ENCODE measurements at places on chromosomes 11 and 22.

- no peak for DNase-seq
Measured at GRCh38 chr22:47997612-47998011, 1235.2 kb downstream of the TBC1D22A start.

- no peak for DNase-seq
Measured at GRCh38 chr22:21712751-21713427, 22.7 kb downstream of the YPEL1 start.

DNA sequence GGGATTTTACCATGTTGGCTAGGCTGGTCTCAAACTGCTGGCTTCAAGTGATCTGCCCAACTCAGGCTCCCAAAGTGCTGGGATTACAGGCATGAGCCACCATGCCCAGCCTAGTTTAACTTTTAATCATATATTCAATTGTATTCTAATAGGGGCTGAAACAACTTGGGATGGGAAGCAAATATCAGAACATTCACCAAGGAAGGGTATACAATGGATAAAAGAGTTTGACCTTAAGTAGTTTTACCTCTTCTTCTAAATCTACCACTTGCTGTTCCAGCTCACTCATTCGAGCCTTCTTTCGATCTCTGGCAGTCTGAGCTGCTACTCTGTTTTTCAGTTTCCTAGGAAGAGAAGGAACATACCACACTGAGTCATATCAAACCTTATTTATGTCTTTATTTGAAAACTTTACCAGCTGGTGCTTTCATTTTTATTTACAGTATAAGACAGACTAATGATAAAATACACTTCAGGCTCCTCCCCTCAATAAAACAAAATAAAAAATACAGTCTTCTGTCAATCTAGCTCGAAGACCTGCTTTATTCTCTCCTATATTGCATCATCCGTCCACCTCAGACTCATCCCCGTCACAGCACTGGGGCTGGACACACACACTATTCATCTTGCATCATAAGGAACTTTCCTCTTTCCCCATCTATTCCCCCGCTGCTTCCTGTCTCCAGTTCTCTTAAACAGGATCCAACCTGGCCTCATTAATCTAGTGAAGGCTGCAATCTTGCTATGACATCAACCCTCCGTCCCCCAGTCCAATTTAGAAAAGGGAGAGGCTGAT is 1.4 kb downstream of the XBP1 start:
- no peak for DNase-seq

GRCh38 chr11:76240161-76240540 is 33.8 kb upstream of the WNT11 start:
- DNase-seq: no peak

DNA sequence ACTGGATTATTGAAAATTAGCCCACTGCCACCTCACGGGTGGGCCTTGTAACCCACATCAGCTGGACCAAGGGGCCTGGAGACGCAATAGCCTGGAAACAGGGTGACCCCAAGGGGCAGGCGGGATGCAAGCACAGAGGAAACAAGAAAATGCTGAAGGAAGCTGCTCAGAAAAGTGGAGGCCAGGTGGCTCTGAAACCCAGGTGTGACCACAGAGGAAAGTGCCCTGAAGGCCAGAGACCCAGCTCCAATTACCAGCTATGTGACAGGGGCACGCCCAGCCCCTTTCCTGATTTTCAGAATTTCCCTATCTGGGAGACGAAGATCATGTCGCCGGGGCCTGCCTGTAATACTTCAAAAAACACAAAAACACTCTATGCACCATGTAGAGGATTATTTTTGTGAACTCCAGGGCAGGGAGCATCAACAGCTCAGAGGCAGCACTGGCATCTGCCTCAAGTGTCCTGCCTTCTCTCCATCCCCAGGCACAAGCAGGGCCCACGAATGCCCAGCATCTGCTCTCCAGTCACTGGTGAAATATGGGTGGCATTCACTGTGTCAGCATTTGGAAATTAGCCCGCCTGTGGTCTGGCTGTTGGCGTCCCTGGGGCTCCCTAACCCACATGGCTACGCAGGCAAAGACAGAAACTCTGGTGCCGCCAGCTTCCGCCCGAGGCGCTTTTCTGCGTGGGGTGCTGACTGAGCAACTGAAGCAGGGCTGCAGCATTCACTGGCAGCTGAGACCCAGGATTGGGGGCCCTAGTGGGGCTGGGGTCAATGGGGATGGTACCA is 6.3 kb downstream of the KCNJ1 start:
- DNase-seq: no peak

- DNase-seq: no peak
Measured at GRCh38 chr11:72947229-72947628, 133.0 kb downstream of the ATG16L2 start.

DNA sequence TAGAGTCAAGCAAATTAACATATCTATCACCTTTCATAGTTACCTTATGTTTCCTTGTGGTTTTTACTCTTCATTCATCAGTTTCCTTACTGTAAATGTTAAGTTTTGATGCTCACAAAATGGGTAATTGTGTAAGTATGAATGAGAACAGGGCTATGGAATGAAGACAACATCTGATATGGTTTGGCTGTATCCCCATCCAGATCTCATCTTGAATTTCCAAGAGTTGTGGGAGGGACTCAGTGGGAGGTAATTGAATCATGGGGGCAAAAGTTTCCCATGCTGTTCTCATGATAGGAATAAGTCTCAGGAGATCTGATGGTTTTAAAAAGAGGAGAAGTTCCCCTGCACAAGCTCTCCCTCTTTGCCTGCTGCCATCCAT is 107.6 kb downstream of the CCDC34 start:
- DNase-seq: no peak

GRCh38 chr22:49676783-49677494 is 150.7 kb downstream of the BRD1 start:
- DNase-seq: peak; percentile 96

GRCh38 chr11:134019500-134019899 is 49.4 kb upstream of the JAM3 start:
- no peak for DNase-seq

- DNase-seq: no peak
Measured at GRCh38 chr11:44162662-44163061, 67.2 kb downstream of the EXT2 start.

GRCh38 chr11:133800666-133801065 is 44.6 kb downstream of the SPATA19 start:
- DNase-seq: peak; percentile 74

- DNase-seq: no peak
Measured at GRCh38 chr11:30351061-30351460, 28.2 kb downstream of the ARL14EP start.

- DNase-seq: no peak
Measured at GRCh38 chr11:83122050-83122449, 34.9 kb upstream of the PCF11 start.

DNA sequence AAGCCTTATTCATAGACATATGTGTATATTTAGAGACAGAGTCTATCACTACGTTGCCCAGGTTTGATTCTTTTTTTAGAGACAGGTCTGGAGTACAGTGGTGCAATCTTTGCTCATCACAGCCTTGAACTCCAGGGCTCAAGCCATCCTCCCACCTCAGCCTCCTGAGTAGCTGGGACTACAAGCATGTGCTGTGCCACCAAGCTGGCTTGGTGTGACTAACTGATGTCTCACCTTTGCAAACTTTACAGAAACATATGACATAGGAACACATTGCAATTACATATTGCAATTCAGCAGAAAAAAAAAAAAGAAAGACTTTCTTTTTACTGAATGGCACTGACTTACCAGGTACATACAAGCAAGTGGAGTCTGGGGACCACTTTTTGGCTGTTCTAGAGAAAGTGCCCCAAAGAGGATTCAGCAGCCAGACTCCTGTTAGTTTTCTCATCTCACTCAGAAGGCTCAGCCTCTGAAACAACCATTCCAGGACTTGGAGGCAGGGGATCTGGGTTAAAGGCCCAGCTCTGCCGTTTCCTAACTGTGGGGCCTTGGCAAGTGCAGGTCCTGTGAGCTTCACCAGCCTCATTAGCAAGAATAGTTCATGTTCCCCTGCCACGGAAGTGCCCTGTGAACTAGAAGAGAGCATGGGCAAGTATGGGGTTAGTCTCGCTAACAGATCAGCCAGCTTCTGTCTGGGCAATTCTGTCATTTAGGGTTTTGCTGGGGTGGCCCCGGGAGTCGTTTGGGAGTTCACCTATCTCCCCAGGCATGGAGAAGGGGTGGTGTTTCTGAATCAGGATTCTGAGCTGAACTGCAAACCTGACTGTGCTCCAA is 11.3 kb upstream of the NFAM1 start:
- no peak for DNase-seq

GRCh38 chr11:109085708-109086373 is 336.1 kb upstream of the C11orf87 start:
- DNase-seq: no peak
